ENCODE measurements at places on chromosomes 11 and 22.

DNA sequence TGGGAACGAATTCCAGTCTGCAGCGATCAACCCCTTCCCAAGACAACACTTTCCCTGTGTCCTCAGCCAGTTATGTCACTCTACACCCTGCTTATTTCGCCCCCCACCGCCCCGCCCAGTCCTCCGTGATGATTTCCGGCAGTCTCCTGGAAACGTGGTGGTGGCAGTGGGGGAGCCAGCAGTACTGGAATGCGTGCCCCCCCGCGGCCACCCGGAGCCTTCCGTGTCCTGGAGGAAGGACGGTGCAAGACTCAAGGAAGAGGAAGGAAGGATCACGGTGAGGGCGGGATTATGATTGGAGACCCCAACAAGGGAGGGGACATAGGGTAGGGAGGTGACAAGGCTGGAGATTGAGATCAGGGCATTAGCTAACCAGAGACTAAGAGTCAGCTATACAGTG lies 4.1 kb downstream of the ROBO3 start:
- DNase-seq = no peak

DNA sequence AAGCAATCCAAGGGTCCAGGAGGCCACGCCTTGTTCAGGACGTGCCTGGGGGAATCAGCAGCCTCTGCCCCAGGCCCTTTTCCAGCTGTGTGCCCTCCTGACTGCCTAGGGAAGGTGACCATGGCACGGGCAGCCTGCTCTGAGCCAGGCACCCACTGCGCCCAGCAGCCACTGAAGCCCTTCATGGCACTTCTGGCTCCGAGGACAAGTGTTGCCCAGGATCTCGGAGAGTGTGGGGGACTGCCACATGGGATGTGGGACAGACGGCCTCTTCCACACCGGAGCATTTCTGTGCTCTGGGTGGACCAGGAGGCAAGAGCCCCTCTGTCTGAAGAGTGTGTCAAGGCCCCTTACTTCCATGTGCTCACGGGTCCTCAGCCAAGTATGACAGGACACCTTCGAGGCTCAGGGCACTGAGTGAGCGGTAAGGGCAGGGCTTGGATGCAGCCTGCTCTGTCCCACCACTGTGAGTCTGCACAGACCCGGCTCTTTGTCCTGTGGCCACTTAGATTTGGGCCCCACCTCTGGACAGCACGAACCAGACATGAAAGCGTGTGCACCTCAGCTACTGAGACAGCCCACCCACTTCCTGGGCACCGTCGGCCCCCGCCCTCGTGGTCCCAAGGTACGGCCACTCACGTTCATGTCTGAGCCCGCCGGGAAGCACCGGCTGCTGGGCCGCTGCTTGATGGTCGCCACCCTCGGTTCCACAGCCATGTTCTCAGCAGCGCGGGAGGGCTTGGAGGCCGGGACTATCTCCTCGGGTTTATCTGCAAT lies 93.6 kb downstream of the CTTN start:
- DNase-seq = no peak

DNA sequence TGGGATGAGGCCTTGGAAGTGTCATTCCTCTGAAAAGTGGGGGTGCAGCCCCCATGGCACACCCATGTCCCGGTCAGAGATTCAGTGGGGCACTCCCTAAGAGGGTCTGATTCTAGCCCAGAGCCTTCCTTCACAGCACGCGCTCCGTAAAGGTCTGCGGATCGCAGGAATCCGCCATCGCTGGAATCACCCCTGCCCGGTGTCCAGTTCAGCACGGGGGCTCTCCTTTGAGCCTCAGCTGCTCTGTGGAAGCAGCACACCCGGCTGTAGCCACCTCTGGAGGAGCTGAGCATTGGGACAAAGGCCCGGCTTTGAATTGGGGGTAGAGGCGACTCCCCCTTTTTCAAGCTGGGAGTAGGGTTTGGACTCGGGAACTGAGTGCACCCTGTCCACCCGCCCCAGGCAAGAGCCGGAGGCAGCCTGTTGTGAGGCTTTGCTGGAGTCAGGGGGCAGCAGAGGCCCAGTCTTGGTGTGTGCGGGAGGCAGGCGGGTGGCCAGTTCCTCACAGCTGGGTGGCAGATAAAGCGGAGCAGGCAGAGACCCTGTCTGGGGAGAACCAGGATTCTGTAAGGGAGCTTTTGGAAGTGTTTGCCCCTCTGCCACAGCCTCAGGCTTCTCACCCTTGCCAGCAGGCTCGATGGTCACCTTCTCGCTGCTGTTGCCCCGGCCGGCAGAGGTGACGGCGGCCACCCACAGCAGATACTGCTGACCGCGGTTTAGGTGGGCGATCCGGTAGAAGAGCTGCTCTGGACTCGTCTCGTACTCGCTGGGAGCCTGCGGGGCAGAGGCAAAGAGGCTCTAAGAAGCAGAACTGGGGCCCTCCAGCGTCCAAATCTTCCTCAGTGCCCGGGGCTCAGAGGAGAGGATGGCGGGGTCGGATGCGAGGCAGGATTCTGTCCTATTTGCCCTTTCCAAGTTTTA lies 115.9 kb downstream of the CEP164 start:
- no peak for DNase-seq

GRCh38 chr11:12784987-12785386 lies 110.8 kb downstream of the TEAD1 start:
- DNase-seq = no peak

DNA sequence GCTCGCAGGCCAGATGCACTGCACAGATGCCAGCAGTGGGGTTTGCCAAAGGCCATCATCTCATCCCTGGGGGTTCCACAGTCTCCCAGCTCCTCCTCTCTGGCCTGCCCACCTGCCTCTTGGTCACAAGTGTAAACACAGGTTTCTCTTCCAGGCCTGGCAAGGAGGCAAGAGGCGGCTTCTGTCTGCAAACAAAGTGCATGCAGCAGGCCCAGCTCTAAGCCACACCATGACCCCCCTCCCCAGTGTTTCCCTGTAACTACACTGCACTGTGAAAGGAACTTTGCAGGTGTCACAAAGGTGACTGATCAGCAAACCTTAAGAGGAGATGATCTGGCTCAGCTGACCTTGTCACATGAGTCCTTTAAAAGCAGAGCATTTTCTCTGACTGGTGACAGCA lies 26.2 kb upstream of the SHISAL1 start:
- no peak for DNase-seq

DNA sequence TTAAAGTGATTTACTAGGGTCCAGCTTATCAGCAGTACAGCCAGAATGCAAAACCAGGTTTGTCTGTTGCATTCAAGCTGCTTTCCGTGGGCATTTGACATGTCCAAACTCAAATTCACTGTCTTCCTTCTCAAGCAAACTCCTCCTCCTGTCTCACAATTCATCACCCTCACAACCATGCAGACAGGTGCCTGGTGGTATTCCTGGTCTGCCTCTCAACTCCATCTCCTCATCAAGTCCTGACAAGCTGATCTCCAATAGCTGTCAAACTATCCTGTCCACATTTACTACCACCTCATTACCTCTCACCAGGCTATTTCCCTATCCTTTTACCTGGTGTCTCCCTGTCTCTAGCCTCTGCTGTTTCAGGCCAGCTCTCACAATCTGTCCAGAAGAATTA lies 49.1 kb upstream of the LYVE1 start:
- no peak for DNase-seq

DNA sequence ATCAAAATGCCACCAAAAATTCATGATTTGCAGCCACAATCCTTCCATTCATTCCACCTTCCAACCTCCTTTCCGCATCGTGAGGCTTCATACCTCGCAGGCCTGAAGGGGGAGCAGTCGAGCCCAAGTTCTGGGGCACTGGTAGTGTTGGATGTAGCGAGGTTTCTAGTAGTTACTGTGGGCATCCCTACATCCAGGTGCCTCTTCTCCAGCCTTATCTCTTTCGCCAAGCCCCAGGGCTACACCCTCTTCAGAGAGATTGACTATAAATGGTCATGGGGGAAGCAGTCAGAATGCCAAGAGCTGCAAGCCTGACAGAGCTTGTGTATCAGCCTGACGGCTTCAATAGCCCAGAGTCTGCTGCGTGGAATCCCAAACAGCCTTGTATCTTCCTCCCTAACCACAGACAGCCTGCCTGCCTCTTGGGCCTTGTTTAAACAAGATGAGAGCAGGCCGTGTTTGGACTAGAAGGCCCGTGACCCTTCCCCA lies 28.9 kb downstream of the CLMP start:
- no peak for DNase-seq

- no peak for DNase-seq
Measured at GRCh38 chr11:79196950-79197349, 243.9 kb downstream of the TENM4 start.

- no peak for DNase-seq
Measured at GRCh38 chr11:111635706-111636045, 33.4 kb downstream of the SIK2 start.

GRCh38 chr22:42272431-42272999 lies 2.1 kb upstream of the TCF20 start:
- DNase-seq = no peak

GRCh38 chr11:62544581-62545436 lies 1.8 kb downstream of the AHNAK start:
- no peak for DNase-seq

- DNase-seq = no peak
Measured at GRCh38 chr11:70142221-70142875, 60.7 kb upstream of the FADD start.

DNA sequence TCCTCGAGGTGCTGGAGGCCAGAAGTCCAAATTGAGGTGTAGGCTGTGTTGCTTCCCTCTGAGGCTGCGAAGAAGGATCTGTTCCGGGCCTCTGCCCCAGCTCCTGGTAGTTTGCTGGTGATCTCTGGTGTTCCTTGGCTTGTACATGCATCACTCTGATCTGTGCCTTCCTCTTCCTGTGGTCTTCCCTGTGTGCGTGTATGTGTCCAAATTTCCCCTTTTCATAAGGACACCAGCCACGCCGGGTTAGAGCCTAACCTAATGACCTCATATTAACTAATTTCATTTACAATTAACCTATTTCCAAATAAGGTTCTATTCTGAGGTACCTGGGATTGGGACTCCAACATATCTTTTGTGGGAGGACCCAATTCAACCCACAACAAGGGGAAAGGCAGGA lies 21.5 kb downstream of the RIBC2 start:
- DNase-seq = no peak

- no peak for DNase-seq
Measured at GRCh38 chr11:12552692-12553091, 121.5 kb upstream of the TEAD1 start.

DNA sequence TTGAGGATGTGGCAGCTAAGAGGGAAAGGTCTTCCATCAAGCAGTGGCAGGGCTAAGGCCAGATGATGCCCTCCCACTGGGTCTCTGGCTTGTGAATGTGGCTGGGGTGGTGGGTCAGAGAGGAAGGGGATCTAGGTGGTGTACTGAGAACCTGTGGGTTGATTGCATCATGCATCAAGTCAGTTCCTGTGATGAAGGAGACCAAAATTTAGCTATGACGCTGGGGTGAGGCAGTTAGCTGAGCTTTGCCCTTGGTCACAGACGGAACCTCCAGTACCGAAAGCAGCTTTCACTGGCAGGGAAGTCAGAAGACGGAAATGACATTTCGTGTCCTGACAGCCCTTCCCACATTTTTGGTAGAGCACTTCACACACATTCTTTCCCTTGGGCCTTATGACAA lies 20.7 kb downstream of the ATG16L2 start:
- no peak for DNase-seq

DNA sequence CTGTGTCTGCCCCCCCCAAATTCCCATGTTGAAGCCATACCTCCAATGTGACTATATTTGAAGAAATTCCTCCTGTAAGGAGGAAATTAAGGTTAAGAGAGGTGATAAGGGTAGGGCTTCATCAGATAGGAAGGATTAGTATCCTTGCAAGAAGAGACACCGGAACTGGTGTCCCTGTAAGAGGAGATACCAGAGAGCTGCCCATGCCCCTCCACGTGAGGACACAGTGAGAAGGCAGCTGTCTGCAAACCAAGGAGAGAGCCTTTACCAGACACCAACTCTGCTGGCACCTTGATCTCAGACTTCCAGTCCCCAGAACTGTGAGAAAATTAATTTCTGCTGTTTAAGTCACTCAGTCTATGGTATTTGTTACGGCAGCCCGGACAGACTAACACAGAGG lies 109.3 kb downstream of the ARFGAP2 start:
- DNase-seq = no peak

DNA sequence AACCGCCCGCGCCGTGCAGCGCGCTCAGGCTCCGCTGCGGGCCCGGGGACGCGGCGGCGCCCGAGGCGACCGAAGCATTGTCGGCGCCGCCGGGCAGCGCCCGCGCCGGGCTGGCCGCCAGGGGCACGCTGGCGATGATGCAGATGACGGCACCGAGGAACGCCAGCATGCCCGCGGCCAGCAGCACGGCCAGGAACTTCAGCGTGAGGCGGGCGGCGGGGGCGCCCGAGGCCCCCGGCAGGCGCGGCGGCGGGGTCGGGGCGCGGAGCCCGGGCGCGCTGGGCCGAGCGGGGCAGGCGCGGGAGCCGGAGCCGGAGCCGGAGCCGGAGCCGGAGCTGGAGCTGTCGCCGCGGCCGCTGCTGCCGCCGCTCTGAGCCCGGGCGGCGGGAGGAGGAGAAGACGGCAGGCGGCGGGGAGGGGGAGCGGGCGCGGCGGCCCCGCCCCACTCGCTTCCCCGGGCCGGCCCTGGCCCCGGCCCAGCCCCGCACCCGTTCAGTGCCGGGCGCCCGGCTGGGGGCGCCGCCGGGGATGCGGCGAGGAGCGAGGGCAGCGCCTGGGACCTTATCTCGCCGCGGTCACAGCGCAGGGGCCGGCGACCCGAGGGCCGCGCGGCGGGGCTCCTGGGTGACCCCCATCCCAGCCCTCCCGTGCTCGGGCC lies at the start of gene NPTXR:
TSS of gene NPTXR (minus strand) at position 372 of the 658 bp plus-strand sequence.
- no peak for DNase-seq

- DNase-seq = no peak
Measured at GRCh38 chr22:24417901-24418641, 9.3 kb upstream of the ADORA2A start.

- DNase-seq = no peak
Measured at GRCh38 chr11:130490682-130491449, 42.4 kb downstream of the ADAMTS15 start.

DNA sequence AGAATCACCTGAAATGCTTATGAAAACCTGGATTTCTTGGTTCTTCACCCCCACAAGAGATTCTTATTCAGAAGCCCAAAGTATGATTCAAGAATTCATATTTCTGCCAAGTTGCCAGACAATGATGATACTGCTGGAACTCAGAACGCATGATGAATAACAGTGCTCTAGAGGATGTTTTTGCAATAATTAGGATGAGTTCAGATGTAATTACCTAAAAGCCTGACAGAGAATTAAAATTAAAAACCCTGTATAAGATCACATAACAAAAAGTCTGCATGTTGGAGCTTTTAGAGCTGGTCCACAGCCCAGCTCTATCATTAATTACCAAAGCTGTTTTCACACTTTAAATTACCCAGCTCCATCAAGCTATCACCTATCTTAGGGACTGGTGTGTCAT lies 211.8 kb downstream of the LUZP2 start:
- DNase-seq = no peak
